SK-MEL-5 (cell line): ENCODE measurements at places on chromosomes 5 and 9.

- DNase-seq, result no peak
These were observed 281.7 kb downstream of the CCDC171 start for GRCh38 chr9:15834541-15834940.

DNA sequence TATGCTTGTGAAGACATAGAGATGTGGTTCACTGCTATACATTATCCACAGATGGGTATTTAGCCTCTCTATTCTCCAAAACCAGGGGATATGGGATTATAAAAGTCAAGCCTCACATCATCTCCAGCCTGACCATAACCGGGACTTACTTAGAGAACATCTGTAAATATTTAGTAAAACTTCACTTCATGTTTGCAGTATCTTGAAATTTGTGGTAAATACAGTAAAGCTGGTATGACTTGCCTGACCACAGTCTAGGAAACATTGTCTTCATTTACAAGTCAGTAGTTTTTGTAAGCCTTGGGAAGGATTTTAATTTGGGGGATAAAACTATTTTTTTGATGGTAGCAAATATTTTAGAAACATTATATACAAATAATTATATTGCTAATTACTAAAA lies 64.2 kb downstream of the MAST4 start:
- no peak for DNase-seq

DNA sequence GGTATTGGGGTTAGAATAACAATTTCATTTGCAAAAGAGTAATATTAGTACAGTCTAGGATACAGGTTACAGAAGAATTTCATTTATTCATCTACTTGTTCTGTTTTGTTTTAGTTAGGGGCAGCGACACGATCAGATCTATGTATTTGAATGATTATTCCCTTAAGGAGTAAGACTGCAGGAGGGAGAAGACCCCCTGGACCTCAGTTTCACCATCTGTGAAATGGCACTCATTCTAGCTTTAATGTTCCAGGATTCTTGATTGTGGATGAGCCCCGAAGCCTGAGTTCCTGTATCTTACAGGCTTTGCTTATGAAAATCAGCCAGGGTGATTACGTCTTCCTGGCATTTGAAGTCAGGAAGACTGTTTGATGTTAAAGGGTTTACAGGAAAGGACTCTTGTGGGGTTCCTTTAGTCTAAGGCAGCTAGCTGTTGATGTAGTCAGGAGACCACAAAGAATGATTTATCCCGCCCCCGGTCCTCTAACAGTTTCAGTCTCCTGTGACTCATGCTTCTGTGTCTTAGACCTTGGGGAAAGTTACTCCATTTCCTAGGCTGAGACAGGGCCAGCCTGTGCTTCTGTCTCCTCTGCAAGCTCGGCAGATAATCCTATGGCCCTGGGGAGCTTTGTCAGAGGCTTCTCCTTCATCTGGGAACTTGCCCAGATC lies 11.5 kb downstream of the SMIM3 start:
- peak; percentile 92 for DNase-seq

DNA sequence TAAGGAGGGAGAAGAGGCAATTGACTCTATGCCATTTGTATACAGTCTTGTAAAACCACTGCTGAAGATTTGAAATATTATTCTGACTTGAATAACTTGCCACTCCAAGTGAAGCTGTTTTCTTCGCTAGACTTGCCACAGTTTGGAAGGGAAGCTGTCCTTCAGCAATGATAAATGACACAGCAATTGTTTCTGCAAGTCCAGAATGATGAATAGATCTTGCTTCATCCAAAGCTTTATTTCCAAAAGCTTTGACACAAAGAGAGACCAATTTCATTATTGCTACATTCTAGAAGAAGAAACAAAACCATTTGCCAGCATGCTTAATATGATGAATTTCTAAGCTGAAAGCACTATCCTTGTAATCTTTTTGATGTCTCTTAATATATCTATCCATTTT lies 73.7 kb downstream of the ZNF366 start:
- no peak for DNase-seq

- no peak for DNase-seq
These were observed 5.5 kb downstream of the B4GALT1 start for GRCh38 chr9:33161589-33162132.

GRCh38 chr5:80672140-80672736 lies 17.5 kb upstream of the DHFR start:
- peak; percentile 89 for DNase-seq

DNA sequence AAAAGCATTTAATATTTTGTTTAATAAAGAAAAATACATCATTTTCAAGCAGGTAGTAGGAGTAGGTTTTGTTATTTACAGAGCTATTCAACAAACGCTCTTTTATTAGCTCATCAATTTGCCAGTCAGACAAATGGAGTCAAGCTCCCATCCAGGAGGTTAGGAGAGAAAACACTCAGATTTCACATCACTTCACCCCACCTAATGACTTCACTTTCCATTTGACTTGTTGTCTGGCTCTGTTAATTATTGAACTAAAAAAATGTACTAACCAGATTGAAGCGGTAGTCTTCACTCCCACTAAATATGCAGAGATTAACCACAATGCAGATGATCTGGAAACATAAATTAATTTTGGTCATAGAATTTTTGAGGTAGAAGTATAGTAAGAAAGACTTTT lies 193.6 kb upstream of the VCAN start:
- no peak for DNase-seq
